ENCODE measurements at places on chromosomes 16 and 17.

DNA sequence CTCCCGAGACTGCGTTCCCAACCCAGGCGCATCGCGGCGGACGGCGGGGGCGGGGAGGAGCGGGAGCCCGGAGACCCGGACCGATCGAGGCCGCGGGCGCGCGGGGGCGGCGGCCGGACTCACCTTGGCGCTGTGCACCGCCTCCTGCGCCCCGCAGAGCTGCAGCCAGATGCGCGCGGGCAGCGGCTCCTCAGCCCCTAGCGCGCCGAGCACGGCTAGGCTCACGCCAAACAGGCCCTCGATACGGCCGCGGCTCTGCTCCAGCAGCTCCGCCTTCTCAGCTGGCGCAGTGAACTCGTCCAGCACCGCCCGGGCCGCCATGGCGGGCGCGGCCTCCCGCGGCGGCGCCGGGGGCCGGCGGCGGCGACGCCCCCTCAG lies 339 bp downstream of the N4BP1 start:
- peak; percentile 60 for DNase-seq

DNA sequence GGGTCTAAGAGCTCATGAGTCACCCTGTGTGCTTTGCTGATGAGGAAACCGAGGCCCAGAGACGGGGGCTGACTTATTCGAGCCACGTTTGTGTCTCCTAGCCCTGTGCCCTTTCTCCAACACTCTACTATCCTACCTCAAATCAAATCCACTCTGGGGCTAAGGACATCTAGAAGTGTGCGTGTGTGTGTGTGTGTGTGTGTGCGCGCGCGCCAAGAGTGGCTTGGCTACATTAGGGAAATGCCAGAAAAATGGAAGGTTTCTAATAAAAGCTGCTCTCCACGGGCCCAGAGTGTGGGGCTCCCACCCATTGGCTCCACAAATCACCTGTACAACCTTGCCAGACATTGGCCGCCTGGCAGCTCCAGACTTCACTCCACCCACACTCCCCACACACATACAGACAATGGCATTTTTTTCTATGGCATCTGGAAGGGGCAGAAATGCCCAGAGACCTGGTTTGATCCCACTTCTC lies 30.3 kb upstream of the PHOSPHO1 start:
- no peak for DNase-seq

DNA sequence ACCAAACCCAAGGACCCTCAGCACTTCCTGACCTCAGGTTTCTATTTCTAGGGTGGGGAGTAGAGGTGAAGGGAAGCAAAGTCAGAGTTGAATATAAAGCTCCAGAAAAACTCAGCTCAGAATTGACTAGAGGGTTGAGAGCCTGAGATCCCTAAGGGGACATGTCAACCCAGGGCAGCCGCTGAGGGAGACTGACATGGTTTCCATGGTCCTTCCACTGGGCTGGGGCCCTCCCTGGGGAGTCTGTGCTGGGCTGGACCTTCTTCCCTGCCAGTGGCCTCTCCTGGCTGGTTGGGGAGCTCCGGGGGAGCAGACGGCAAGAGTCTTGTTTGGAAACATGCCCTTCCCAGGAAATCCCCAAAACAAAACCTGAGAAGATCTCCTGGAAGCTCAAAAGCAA lies 121.3 kb downstream of the METRNL start:
- DNase-seq, result peak; percentile 46

- peak; percentile 49 for DNase-seq
These were observed 11.5 kb downstream of the GAS7 start for GRCh38 chr17:10186771-10187410.

DNA sequence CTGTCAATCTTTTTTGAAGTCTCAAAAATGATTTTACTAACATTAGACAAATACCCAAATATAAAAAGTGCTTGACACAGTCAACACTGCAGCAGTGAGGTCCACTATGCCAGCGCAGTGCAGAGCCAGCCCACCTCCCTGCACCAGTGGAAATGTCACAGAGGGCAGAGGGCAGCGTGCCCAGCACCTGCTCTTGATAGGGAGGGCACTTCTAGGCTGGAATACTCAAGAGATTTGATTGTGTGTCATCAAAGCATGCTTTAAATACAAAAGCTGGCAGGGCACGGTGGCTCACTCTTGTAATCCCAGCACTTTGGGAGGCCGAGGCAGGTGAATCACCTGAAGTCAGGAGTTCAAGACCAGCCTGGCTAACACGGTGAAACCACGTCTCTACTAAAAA lies 136.0 kb downstream of the ANKRD11 start:
- no peak for DNase-seq

DNA sequence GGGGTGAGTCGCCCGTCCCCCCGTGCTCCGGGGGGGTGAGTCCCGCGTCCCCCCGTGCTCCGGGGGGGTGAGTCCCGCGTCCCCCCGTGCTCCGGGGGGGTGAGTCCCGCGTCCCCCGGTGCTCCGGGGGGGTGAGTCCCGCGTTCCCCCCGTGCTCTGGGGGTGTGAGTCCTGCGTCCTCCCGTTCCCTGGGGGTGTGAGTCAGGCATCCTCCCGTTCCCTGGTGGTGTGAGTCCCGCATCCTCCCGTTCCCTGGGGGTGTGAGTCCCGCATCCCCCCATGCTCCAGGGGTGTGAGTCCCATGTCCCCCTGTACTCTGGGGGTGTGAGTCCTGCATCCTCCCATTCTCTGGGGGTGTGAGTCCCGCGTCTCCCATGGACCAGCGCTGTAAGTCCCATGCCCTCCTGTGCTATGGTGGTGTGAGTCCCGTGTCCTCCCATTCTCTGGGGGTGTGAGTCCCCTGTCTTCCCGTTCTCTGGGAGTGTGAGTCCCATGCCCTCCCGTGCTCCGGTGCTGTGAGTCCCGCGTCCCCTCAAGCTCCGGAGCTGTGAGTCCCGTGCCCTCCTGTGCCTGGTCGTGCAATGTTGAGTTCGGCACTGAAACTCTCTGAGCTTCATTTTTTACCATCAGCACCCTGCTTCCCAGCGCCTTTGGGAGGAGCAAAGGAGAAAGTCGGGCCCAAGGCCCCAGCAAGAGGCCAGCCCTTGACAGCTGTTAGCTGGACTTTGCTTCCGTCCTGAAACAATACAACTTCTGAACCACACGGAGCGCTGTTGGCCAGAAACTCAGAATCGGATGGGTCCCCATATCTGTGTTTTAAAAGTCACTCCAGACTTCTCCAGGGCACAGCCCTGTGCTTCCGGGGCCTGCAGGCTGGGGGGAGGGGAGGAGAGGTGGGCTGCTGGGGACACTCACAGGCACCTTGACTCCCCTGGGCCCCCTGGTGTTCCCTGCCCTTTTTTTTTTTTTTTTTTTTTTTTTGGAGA lies 11.5 kb upstream of the ZC3H18 start:
- peak; percentile 51 for DNase-seq

DNA sequence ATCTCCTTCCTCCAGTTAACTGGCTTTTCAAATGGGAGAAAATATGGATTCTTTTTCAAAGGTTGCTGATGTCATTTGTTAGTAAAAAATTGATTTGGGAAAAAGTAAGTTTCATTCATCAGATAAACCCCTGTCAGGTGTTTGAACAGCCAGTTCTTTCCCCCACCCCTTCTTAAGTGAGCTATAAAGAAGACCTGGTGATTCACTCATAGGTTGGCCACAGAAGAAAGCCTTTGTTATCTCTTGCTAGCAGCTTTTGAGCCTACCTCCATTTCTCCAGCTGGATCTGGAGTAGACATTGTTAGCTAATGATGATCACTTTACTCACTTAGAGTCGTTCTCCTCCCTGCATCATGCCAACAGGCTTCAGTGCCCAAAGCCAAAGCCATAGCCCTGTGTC lies 63.0 kb downstream of the NLK start:
- no peak for DNase-seq

- no peak for DNase-seq
These were observed 43.0 kb upstream of the TOB1 start for GRCh38 chr17:50908860-50909764.

GRCh38 chr16:49158029-49158642 lies 123.5 kb downstream of the CBLN1 start:
- DNase-seq, result no peak

DNA sequence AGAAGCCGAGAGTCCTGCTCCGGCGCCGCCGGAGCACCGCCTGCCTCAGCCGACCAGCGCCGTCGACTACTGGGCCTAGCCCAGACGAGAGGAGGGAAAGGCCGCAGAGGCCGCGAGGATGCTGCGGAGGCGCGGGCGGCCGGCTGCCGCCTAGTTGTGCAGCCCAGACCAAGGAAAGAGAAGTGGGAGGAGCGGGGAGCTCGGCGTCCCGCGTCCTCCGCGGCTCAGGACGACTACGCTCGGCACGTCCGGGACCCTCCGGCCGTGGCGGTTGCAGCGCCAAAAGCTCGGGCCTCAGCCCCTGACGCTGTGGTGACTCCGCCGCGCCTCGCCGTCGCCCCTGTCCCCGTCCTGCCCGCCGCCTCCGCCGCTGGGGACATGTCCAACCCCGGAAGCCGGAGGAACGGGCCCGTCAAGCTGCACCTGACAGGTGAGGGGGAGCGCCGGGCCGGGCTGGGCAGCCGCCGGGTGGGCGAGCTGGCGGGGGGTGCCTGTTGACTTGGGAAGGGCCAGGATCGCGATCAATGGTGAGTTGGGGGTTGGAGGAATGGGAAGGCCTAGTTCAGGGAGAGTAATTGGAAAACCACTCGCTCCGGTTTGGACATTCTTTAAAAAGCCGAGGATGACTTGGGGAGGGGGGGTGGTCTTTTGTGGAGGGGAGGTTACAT lies 37.7 kb downstream of the RNF135 start:
- peak; percentile 56 for DNase-seq

- no peak for DNase-seq
These were observed 4.4 kb downstream of the MCRIP1 start for GRCh38 chr17:81828656-81829055.

GRCh38 chr17:27846042-27846655 lies 45.8 kb upstream of the NOS2 start:
- no peak for DNase-seq

DNA sequence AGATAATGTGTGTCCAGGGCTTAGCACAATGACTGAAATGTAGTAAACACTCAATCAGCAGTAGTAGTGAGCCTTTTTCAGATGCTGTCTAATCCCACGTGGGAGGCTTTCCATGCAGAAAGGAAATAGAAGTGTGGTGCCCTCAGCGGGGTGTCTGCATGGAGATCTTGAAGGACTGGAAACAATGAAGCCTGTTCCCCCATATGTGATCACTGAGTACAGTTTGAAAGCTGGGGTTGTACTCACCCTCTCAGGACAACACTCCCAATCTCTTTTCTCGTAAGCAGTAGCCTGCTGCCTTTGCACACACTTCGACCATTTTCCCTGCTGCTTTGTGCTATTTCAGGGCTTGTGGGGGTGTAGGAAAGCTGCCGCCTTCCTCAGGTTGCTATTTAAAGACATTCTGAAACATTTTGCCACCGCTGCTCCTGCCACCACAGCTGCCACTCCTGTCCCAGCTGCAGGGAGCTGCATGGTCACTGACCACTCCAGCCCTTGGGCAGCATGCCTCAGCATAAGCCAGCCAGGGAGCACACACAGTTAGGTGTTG lies 40.6 kb upstream of the HAS3 start:
- DNase-seq, result no peak

GRCh38 chr16:84299734-84300440 lies 5.2 kb downstream of the WFDC1 start:
- DNase-seq, result no peak

DNA sequence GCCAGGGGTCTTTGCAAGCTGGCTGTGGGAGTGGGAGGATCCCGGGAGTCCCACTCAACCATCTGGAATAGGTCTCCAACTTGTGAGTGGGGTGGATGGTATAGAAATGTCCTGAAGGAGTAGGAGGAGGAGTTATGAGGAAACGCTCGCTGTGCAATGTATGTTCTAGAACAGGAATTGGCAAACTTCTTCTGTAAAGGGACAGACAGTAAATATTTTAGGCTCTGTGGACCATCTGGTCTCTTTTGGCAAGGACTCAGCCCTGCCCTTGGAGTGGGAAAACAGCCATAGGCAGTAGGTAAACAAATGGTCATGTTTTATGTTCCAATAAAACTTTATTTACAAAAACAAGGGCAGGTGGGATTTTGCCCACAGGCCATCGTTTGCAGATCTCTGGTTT lies 149.2 kb downstream of the NPIPB5 start:
- peak; percentile 17 for DNase-seq
